ENCODE measurements at places on chromosomes 5 and 9.

DNA sequence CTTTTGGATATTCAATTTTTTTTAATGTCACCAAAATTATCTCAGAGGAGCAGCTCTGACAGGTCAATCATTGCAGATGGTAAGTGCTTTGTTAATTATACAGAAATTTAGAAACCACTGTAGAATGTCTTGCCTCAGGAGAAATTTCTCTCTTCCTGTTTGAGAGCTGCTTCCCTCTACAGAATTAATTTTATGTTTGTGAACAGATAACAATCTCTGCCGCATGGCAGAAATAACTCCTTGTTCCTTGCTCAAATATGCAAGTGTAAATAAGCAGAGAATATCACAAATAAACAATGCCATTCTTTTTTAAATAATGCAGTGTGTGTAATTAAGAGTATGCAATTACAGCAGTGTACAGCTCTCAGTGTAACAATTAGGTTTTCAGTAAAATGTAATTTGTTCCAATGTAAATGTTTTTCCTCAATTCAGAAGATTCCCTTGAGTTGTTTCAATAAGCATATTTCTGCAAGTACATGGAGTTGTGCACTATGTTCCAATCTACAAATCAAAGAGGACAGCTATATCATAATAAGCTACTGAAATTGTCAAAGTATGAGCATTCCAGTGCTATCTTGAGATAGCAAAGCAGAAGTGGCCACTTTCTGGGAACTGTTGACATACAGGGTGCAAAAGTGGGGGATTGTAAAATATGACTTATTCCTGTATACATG is 1012.8 kb downstream of the MAT2B start:
- DNase-seq: no peak

DNA sequence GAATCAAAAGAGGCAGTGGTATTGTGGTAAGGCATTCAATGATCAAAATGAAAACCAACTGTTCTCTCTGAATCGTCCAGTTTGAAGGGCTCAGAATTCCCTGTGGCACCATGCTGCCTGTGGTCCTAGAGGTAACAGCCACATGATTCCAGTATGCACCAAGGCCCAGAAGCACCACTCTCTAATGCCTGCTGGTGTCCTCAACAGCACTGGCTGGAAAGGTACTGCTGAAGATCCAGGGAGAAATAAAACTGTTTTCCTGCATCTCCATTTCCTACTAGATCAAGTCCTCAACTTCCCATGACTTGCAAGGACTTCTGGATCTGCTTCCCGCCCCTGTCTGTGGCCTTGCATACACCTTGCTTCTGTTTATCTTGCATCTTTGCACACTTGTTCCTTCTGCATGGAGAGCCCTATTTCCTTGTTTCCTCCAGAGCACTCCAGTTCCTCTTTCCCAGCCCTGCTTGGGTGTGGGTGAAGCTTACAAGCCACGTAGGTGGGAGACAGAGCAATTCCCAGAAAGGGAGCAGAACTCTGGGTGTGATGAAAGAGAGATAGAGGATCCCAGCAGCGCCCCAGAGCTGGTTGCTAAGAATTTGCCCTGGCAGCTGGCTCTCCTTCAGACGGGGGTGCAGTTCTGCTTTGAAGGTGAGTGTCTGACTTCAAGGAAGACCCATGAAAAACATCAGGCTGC is 41.0 kb upstream of the EQTN start:
- DNase-seq: no peak

DNA sequence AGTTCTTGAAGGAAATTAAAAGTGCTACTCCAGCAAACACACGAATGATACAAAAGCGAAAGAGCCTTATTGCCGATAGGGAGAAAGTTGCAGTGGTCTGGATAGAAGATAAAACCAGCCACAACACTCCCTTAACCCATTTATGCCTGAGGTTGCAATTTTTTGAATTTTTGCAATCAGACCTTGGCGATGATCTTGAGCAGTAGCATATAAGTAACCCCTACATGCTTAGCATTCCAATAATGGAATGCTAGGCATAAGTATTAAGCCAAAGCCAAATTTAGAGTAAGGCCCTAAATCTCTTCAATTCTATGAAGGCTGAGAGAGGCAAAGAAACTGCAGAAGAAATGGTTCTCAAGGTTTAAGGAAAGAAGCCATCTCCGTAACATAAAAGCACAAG is 153.5 kb downstream of the SLC28A3 start:
- DNase-seq: no peak

GRCh38 chr9:130017076-130017475 is 25.9 kb downstream of the FNBP1 start:
- DNase-seq: no peak

DNA sequence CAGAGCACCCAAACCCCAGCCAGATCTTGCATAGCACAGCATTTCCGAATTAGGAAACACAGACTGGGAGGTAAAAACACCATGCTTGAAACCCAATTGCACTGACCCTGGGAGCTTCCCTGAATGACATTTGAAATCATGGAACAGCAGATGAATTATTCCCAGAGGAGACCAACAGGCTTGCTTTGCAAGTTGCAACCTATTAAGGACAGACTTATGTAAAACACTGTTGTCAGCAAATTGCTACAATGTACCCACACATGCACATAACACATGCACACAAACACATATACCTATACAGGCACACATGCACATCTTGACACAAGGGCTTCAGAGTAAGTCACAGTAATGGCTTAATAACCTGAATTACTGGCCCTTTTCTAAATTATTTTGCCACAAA is 984.8 kb downstream of the DNAH5 start:
- no peak for DNase-seq

DNA sequence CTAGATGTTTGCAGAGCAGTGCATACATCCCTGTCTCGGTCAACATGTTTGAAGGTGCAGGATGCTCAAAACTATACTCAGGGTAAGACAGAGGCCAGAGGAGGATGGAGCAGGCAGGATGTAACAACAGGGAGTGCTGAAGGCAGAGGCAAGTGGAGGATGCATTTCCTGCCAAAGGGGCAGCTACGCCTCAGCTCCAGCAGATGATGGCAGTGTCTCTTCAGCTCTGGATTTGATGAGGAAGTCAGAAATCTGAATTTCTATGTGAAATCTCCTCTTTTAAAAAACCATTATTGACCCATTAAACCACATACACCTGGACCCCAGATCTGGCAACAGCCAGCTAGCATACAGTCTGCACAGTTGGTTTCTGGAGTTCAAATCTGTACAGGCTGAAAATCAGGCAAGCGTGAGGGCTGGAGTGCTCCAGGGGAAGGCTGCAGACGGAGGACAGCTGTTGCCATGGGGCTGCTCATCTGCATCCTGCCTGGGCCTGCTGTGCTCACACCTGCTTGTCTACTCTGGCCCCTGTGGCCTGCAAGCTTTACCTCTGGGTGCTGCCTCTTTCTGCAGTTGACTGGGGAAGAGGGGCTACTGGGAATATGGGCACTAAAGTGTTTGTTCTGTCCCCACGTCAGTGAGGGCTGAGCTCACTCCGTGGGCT is 152.9 kb upstream of the SLC28A3 start:
- DNase-seq: no peak

GRCh38 chr9:134215420-134215698 is 51.0 kb upstream of the RNU6ATAC start:
- no peak for DNase-seq

- DNase-seq: no peak
These were observed 344.8 kb downstream of the ZNF608 start for GRCh38 chr5:124401476-124402143.

DNA sequence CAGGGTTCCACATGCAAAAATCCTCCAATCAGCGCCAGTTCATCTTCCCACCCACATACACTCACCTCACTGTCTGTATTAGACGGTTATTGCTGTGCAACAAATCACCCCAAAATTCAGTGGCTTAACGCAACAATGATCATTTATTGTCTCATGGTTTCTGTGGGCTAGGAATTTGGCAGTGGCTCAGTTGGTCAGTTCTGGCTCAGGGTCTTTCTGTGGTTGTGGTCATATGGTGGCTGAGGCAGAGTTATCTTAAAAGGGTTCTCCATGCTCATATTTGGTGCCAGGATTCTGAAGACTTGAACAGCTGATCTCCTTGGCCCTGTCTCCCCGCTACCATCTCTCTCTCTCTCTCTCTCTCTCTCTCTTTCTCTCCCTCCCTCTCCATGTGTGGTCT is 12.9 kb downstream of the ZNF618 start:
- no peak for DNase-seq

DNA sequence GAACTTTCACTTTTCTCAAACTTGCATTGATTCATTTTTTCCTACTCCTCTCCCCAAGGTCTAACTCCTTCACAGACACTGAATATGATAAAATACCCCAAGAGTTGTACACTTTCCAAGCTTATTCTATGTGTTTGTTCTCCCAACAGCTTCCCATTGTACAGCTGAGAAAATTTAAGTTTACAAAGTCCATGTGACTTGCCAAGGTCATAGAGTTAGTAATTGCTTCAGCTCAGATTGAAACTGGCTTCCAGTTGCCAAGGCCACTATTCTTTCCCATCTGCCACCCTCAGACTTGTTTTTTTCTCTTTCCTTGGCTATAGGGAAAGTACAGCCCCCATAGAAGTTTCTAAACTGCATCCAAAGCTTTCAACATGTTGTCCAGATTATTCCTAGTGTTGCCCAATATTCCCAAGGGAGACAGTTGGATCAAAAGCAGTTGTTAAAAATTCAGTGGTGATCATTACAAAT is 34.8 kb downstream of the TNFSF8 start:
- no peak for DNase-seq

DNA sequence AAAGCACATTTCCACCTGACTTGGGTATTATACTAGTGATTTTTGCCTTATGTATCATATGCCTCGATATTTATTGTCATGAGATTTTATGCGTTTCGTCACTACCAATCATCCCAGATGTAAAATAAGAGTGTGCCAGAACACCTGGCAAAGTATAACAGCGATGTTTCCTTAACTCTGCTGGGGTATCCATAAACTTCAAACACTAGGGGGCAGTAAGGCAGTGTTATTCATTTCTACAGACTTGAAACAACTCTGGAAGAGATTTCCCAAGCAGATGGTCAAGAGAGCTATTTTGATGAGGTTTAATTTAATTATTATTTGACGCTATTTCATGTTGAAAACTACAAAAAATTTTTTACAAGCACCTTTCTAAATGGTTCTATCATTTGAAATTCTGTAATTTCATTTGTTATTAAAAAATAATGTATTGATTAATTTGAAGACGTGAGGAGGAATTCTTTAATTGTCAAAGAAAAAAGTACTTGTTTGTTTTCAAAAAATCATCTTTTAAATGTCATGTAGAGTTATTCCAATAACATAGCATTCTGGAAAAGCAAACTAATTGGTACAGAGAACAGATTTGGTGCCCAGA is 388.5 kb upstream of the CTNND2 start:
- no peak for DNase-seq

- no peak for DNase-seq
These were observed 147.6 kb downstream of the EFNA5 start for GRCh38 chr5:107523029-107523680.

DNA sequence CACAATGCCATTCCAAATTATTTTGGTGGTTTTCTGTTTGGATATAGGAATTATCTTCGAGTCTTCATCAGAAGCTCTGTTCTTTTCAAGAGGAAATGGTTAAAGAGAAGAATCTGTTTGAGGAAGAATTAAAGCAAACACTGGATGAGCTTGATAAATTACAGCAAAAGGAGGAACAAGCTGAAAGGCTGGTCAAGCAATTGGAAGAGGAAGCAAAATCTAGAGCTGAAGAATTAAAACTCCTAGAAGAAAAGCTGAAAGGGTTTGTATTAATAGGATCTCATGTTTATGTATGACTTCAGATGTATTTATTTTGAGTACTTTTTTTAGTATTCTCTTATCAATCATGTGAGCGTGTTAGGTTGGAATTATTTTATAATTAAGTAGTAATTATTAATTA is 15.0 kb downstream of the HMMR start:
- no peak for DNase-seq

DNA sequence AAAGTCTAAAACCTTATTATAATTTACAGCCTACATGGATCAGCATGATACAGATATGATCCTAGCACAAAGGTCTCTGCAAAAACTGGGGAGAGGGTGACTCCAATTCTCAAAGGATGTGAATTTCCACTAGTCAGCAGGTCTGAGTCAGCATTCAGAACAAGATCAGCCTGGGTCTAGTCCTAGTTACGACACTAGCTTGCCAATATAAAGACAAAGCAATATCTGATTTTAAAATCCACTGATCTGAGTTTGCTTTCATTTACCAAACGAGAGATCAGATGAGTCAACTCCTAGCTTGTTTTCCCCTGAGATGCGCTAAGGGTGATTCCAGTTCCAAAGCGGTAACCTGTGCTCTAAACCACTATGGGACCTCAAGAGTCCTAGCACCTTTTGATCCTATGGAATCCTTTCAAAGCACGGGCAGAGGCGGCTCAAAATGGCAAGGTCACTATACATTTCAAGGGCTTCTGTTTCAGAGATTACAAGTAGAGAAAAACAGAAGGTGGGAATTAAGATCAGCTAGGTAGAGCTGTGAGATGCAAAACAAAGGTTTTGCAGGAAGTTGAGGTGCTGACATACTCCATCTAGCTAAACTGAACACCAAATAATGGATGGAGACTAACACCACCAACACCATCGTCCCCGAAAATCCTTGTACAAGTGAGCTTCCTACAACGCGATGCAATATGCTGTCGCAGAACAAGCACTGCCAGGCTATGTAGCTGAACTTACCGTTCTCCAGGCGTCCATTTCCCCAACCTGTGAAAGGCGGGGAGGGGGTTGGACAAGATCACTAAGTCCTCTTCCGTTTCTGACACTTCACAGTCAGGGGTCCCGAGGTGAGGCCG is 906 bp downstream of the SLC25A51 start:
- DNase-seq: no peak

DNA sequence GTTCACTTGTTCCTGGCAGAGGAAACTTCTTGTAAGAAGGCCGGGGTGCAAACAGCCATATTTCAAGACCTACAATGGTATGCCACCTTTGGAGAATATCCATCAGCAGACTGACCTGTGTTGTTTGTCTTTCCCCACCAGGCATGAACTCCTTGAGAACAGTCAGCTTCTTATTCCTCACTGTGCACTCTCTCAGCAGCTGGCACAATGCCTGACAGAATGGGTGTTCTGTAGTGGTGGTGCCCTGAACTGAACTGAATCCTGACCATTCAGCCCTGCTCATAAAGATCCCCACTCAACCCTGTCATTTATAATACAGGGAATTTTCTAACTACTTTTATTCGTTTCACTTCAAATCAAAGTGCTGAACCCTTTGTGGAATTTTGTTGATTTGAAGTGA is 206.9 kb downstream of the COX7C start:
- no peak for DNase-seq

DNA sequence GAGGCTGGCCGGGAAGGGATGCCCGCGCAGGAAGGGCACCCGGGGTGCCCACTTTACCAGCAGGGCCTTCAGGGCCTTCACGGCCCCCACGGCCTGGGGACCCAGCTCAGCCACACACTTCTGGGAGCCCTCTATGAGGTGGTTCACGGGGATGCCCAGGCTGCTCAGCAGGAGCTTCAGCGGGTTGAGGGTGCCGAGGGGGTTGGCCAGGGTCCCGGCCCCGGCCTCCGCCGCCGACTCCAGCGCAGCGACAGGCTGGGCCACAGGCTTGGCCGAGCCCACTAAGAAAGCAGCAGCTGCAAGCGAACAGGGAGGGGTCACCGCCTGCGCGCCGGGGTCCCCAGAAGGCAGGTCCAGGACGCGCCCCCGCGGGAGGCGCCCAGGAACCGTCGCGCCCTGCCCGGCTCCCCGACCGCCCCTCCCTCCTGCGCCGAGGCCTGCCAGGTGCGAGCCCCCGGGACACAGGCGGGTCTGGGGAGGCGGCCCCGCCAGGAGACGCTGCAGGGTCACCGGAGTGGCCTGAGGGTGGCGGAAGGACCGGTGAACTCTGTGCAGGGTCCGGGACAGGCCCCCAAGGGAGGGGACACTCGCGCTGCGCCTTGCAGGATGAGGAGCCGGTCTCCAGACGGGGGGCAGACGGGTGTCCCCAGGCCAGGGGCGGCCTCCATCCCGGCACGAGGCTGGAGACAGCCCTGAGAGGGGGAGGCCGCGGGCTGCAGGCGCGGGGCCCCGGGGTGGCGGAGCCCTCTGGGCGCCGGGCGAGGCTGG is 572 bp downstream of the SCGB3A1 start:
- DNase-seq: no peak
